ENCODE measurements at places on chromosomes 2 and 18.

DNA sequence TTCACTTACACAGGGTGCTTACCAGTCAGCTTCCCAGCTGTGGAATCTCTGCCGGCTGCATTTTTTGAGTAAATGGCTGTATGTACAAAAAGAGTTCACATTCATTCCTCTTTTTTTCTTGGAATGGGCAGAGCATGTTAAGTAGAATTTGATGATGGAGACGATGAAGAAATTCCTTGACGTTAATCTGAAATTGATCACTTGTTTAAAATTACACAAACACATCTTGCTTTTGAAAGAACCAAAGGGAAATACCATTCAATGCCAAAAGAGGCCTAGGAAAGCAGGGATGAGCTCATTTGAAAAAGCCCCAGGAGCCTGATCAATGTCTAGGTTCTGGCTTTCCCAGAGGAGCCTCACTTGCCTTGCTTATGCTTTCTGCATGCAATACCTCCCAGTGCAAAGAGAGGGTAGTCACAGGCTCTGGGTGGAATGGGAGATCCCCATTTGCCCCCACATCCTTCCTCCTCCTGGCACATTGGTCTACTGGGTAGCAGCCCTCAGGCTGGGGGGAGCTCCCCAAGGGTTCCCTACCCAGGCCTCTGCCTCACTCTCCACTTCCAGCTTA, 12.3 kb upstream of the SMAD7 start:
- DNase-seq, result no peak

- no peak for DNase-seq
These were observed 37.7 kb downstream of the ADAM23 start for GRCh38 chr2:206481056-206481455.

DNA sequence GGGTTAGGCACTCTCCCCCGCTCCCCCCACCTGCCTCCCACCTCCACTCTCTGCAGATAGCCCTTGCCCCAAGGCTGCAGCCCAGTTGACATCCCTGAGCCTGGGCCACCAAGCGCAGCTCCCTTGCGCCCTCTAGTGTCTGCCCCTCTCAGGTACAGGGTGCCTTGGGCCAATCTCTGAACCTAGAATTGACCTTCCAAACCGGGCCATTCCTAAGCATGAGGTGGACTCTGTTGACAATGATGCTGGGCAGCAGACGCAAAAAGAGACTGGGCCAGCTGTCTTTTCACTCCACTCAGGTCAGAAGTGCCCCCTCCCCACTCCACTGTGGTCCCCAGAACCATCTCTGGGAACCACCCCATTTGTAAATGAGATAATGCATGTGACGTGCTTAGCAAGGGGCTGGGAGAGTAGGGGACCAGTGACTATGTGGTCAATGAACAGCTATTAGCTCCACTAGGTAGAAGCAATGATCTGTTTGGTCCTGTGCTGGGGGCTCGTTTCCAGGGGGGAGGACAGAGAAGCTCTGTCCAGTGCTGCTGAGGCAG, 43.3 kb upstream of the PLB1 start:
- DNase-seq, result peak; percentile 67

DNA sequence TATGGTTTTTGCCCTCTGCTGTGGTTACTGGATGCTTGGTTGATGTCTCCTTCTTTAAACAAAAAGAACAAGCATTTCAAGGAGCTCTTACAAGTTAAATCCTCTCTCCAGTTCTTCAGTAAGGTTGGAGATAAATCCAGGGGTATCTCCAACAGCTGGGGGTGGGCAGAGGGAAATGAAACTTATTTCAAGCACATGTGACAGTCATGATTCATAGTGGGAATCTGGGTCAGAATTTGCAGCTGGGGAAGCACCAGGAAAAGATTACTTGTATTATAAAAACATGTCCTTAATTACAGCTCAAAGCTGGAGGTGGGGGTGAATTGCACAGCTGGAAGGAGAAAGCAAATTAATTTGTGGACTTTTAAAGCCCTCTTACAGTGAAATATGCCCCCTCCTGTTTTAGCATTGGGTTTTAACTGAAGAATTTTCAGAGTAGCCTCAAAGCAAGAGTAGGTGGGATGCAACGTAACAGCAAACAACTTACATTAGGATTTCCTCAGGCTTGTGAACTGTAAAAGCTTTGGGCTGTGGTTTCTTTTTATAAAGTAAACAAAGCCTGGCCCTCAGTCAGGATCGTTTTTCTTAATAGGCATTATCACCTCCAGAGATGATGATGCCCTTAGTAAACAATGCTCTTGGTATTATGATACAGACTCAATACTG, 596.4 kb downstream of the NYAP2 start:
- DNase-seq, result no peak
